SIG-M5 (cell line): ENCODE measurements at places on chromosomes 13 and 19.

DNA sequence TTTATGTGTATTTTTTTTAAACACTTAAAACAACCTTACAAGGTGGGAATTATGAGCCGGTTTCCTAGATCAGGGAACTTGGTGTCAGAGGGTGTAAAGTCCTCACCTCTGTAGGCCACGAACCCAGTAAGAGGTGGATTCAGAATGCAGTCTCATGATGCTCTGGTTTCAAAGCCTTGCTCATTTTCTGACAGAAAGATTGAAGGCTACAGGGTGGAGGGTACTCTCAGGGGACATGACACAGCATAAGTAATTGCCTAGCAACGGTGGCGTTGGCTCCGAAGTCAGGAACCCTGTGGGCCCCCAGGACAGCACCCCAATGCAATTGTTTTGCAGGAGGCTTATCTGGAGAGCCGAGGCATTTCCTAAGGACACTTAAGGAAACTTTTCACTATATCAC, 794.7 kb downstream of the EFNB2 start:
- DNase-seq: no peak

GRCh38 chr13:50179977-50180376, 164.7 kb downstream of the KCNRG start:
- no peak for DNase-seq

DNA sequence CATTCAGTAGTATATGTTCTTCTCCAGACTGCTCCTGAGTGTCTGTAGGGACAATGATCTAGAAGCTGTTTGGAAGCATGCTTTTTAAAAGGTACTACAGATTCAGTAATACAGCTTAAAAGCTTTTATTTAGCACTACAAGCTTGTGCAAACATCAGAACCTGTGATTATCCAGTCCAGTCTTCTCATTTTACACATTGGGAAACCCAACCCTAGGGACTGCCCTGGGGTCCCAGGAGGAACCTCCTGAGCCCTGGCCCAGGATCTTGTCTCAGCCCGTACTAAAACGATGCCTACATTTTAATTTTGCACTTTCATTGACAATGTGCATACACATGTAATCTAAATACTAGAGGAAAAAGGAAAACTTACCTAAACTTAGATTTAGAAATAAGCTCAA, 12.5 kb downstream of the DOCK9 start:
- DNase-seq: no peak

GRCh38 chr13:111203736-111204389, 88.8 kb downstream of the ARHGEF7 start:
- no peak for DNase-seq

- no peak for DNase-seq
Measured at GRCh38 chr13:75506018-75506417, 24.0 kb upstream of the TBC1D4 start.

- no peak for DNase-seq
Measured at GRCh38 chr13:32538143-32538620, 413 bp downstream of the N4BP2L2 start.

DNA sequence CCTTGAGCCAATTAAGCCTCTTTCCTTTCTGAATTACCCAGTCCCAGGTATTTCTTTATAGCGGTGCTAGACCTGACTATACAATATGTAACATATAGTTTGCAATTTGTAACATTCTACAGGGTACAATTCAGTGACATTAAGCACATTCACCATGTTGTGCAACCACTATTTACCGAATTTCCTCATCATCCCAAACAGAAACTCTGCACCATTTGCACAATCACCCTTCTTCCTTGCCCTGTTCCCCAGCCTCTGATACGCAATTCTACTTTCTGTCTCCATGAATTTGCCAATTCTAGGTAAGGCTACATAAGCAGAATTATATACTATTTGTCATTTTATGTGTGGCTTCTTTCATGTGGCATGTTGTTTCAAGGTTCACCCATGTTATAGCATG, 13.7 kb upstream of the SIGLEC10 start:
- no peak for DNase-seq

DNA sequence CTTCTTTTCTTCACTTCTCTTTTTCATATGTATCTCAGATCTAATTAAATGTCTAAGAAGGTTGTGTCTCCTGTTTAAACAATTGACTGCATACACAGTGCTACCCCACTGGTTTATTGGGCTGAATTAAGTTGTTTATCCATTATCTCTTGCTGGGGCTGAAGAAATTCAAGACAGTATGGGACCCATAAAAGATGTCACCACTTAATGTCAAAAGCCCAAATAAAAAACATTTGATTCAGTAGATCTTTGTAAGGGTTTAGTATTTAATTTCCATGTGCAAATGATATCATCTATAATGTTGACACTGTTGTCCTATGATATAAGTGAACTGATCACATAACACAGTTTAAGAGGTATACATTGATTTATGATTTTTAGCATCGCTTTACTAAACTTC, 1431.9 kb upstream of the PCDH20 start:
- no peak for DNase-seq

DNA sequence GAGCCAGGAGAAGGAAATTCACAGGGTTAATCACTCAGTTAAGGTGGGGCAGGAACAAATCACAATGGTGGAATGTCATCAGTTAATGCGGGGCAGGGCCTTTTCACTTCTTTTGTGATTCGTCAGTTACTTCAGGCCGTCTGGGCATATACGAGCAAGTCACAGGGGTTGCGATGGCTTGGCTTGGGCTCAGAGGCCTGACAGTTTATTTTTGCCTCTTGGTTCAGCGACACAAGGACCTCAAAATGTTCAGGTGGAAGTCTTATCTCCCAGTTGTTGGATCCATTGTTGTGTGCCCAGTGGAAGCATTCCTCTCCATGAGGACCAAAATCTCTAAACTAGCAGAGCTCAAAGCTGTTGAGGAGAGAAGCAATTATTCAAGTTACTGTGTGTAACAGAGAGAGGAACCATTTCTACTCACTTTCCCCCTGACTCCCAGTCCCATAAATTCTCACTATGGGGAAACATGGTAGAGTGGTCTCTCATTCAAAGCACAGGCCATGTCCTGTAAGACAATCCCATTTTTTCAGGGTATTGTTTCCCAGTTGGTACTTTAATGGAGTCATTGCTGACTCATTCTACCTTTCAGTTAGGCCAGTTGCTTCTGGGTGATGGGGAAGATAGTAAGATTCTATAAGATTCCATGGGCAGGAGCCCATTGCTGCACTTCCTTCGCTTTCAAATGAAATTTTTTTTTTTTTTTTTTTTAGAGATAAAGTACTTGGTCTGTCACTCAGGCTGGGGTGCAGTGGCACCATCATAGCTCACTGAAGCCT, 8.8 kb upstream of the COX7A1 start:
- DNase-seq: no peak

DNA sequence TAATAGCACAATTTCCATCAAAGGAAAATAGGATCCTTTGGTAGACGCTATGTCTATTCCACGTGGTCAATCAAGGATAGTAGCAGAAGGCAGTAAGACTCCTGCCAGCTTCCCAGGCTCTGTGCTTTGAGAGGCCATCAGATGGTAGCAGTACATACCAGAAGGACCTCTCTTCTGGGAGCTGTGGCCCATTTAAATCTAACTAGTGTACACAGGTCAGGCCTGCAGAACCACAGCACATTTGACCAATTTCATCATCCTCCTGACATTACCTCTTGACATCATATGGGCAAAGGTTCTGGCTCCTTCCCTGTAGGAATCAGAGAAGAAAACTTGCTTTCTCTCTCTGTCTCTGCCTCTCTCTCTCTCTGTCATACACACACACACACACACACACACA, 229.6 kb upstream of the HTR2A start:
- no peak for DNase-seq

DNA sequence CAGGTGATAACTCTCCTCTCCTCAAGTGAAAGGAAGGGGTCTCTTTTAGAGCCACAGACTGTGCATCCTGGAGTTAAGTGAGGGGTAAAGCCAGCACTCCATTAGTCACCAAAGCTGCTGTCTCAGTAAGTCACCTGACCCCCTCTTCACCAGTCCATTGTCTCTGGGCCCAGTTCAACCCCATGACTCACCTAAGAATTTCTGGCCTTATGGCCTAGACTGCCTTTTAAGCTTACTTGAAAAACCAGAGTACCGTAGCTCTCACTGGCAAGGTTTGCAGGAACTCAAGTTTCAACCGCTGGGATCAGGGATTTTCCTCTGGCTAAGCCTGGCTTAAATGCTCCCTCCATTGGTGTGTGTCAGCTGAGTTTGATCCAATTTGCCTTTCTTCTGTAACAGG, 23.4 kb upstream of the EID2 start:
- DNase-seq: no peak

DNA sequence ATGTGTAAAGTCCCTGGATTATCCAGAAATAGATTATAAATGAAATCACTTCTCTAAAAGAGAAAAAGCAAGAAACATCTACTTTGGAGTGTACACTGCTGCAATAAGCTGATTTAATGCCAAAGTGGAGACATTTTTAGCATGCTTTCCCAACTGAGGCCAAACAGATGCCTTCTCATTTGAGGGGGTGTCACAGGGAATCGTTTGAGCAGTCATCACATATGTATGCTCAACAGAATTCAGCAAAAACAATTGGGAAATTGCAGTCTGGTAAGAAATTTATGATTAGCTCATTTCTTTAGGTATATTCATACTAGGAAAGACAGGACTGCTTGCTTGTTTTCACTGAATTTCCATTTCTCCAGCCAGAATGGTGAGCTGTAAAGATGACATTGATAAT, 27.3 kb upstream of the TPP2 start:
- DNase-seq: no peak

GRCh38 chr13:40789275-40790153, at the start of gene SLC25A15:
Gene SLC25A15, plus strand, starts transcription at chr13:40789611. Its CDS starts 3,616 bp downstream, at chr13:40793227.
- DNase-seq: no peak

GRCh38 chr13:113142876-113143275, 15.6 kb upstream of the PROZ start:
- DNase-seq: no peak

DNA sequence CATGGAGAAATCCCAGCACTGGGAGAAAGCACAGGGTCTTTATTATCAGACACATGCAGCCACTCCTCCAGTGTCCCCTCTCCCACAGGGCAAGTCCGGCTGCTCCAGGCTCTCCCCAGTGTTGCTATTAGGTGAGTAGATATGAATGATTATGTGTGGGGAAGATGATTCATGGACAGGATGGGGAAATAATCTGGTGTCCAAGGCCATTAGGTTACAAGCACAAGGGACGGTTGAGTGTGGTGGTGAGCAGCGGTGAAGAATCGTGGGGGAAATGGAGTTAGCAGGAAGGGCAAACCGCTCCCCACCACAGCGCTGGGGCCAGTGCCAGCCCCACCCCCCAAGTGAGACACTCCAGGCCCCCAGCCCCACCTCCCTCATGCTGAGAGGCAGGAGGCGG, 19.0 kb downstream of the CD177 start:
- DNase-seq: no peak

GRCh38 chr19:18849838-18850400, 18.2 kb downstream of the UPF1 start:
- no peak for DNase-seq

DNA sequence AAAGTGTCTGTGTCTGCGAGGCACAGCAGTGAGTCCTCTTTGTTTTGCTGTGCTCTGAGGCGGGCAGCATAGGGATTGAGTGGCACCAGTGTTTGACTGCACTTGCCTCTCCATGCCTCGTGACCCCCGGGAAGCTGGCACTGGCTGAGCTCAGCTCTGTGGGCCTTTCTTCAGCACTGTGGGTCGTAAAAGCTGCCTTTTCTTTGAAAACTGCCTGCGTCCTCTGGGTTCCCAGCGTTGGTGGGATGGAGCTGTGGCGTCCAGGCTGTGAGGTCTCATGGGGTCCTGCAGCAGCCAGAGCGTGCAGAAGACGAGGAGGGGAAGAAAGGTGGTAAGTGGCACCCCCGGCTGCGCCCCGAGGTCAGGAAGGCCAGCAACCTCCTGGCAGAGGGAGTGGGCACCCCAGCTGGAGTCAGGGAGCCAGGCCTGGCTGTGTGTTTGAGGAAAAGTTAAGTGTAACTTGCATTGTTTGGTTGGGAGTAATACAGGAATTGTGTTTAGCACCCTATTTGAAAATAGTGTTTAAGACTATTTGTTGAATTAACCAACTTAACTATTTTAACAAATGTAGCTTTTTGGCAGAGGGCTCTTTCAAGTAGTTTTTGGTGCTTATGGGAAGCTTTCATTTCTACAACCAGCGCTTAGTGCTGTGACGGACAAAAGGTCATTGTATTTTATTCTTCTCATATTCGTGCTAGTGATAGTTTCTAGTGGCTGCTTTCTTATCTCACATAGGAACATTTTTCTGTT, 79.3 kb upstream of the TEX29 start:
- no peak for DNase-seq

DNA sequence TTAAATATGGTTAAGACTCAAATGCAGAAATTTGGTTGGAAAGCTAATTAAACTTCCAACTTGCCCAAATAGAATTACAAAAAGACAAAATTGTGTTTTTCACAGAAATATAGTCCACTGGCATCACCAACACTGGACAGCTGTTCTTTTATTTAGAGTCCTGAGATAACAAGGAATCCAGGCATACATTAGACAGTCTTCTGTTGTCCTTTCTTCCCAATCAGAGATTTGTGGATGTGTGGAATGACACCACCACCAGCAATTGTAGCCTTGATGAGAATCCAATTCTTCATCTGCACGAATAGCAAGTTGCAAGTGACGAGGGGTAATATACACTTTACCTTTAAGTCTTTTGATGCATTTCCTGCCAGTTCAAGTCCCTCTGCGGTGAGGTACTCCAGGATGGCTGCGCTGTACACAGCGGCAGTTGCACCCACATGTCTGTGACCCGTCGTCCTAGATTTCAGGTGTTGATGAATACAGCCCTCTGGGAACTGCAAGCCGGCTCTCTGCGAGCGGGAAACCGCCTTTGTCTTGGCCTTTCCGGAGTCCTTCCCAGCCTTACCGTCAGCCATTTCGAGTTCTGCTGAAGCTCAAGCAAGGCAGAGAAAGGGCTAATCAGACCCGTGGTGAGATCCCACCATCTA, 14.7 kb downstream of the UBAC2 start:
- DNase-seq: no peak

- no peak for DNase-seq
Measured at GRCh38 chr19:40611096-40611495, 9.9 kb downstream of the LTBP4 start.

- DNase-seq: no peak
Measured at GRCh38 chr13:34085204-34085603, 267.3 kb downstream of the RFC3 start.

- DNase-seq: no peak
Measured at GRCh38 chr13:110131424-110131823, 175.5 kb downstream of the COL4A1 start.

GRCh38 chr13:110555601-110556223, 5.8 kb downstream of the RAB20 start:
- peak; percentile 63 for DNase-seq

GRCh38 chr13:93744033-93744432, 517.4 kb downstream of the GPC6 start:
- DNase-seq: no peak
